Lung (tissue), 17 donors: ENCODE measurements at places on chromosomes 6 and 20. TPM values are rescaled to one million over a fixed set of nuclear protein-coding genes. Genes with fewer than 3 reads are reported as not detected.
A peak's percentile ranks its signal among the peaks of the same experiment; 100 is the strongest.

DNA sequence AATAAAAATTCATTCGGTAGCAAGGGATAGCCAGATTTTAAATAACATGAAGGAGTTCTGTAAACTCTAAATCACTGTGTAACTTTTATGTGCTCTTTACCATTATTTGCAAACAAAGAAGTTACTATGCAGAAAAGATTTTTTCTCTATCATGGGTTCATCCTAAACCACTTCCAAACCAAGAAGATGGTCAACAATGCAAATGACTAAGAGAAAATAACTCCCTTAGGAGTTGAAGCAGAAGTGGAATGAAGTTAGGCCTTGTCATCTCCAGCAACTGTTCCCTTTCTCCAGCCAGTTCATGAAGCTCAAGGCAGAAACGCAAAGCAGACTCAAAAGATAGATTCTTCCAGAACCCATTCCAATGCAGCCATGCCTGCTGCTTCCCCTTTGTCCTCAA lies 66.0 kb downstream of the MBOAT1 start:
- no peak for DNase-seq

- DNase-seq = no peak
These were observed 11.2 kb downstream of the TFAP2D start for GRCh38 chr6:50724381-50725124.

DNA sequence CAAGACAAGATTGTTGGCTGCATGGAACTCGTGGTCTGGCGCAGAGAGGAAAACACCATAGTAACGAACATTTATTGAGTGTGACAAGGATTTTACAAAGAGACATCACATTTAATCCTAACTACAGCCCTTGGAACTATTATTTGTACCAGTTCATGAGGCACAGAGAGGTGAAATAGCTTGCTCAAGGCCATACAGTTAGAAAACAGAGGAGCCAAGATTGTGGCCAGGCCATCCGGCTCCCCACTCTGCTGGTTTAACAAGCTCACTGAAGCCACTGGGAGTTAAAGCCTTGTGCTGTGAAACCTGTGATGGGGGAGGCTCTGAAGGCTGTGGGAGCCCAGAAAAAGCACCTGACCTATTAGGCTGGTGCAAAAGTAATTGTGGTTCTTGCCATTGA lies 74.9 kb upstream of the ZNFX1 start:
- DNase-seq = no peak

GRCh38 chr6:136822046-136822375 lies 381 bp upstream of the PEX7 start:
- DNase-seq = no peak

DNA sequence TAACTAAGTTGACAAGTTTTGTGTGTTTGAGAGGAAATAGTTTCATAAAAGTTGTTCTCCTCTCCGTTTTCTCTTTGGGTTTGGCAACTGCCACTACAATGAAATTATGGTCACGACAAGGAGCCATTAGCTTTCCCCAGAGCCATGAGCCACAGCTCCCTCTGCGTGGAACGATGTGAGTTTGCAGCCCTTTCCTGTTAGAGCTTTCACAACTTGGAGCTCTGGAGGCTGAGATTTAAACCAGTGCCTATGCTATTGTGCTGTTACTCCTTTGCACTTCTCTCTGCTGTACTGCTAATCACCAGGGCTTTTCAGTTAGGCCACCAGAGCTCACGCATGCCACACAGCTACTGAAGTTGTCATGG lies 29.3 kb upstream of the TXNDC5 start:
- no peak for DNase-seq

DNA sequence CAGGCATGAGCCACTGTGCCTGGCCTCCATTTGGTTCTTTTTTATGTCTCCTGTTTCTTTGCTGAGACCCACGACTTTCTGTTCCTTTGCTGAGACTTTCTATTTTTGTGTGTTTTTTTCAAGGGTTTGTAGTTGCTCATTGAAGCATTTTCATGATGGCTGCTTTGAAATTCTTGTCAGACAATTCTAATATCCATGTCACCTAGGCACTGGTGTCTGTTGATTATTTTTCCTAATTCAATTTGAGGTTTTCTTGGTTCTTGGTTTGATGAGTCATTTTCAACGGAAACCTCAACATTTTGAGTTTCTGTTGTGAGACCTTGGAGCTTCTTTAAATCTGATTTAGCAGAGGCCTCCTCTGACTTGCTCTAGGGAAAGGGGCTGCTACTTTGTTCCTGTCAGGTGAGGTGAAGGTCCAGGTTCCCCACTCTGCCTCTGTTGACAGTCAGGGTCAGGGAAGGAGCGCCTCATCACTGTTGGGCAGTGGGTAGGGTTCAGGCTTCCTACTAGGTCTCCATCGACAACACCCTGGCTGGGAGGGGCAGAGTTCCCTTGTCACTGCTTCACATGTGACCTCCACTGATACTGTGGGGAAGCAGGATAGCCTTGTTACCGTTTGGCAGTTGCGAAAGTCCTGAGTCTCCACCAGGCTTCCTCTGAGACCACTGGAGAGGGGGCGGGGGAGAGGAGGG lies 67.2 kb upstream of the RNF24 start:
- DNase-seq = peak; percentile 94

- no peak for DNase-seq
These were observed 5.8 kb downstream of the TFEB start for GRCh38 chr6:41729624-41730023.

GRCh38 chr6:144647406-144647964 lies 362.4 kb downstream of the UTRN start:
- DNase-seq = no peak

DNA sequence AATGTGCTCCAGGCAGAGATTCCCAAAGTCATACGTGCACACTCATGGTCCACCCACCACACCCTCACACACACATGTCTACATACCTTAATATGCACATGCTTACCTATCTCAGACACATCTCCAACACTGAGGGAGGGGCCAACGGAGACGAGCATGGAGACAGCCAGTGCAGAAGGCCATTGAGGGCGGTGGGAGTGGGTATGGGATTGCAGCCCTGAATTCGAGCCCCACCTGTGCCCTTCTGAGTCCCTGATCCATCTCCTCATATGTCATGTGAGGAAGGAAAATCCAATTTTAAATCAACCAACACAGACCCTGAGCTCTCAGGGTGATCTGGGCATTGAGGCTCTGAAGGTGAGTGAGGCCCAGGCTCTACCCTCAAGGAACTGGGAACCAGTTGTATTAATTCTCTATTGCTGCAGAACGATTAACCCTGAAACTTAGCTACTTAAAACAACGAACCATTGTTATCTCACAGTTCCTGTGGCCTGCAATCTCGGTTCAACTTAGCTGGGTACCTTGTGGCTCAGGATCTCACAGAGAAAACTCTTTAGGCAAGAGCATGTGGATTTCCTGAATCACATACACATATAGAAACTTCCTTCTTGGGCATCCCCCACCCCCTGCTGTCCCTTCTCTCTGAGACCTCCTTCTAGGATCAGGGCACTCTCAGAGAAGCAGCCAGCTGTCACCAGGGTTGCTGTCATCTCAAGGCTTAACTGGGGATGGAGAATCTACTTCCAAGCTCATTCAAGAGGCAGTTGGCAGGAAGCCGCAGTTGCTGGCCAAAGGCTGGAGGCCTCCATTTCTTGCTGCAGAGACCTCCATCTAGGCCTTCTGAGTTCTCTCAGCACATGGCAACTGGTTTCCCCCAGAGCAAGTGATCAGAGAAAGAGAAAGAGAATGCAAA lies 28.3 kb downstream of the GLP1R start:
- no peak for DNase-seq

- DNase-seq = no peak
These were observed 94.3 kb upstream of the NKX2-2 start for GRCh38 chr20:21607971-21608725.

DNA sequence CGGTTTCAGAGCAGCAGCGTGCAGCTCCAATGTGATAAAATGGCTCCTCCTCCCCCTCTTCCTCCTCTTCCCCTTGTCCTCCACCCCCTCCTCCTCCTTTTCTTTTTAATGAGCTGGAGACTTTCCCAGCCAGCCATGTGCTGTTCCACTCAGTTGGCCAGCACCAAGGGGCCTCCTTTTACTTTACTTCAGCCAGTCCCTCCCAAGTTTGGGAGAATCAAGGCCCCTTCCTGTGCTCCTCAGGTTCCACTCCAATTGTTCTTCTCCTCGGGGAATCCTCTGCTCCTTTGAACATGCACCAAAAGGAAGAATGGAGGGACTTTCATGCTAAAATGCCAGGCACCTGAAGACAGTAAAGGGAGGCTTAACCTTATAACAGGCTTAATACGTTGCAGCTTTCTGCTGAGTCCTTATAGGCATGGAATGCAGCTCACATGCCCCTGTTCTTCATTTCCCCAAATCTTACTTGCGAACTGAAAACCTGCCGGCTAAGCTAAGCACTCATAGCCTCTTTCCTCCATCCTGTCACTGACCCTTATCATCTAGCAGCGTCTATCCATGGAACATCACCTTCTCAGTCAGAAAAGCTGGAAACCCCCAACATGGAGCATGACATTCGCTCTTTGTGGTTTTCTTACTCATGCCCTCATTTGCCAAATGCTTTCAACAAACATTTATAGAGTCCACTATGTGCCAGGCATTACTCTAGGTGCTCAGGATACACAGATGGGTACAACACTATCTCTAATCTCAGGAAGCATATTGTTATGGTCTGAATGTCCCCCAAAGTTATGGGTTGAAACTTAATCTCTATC lies 170.6 kb downstream of the PHACTR1 start:
- DNase-seq = no peak

- peak; percentile 49 for DNase-seq
These were observed 48.1 kb downstream of the NOL4L start for GRCh38 chr20:32536851-32537656.

DNA sequence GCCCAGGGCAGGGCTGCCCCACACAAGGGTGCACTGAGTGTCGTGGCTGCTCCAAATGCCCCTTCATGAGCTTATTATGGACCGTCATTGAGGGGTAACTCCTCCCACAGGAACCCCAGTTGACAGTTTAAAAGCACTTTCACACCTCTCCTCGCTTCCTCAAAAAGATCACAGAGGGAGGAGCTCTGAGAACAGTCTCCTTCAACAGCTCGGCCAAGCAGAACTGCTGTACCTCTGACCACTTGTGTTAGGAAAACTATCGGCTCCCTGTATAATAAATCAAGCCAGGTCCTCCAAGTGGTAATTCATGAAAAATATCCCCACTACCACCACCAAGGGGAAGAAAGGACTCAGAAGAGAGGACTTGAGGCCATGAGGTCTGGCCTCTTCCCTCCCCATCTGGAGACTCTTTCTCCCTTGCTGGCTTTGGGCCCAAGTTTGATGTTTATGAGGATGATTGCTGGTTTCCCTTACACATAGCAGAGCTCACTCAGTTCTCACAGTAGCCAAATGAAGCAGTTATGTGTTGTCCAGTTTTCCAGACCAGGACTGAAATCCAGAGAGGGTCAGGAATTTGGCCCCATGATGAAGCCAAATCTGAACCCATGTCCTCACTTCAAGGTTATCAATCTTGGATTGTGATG lies 8.7 kb downstream of the SNX21 start:
- peak; percentile 48 for DNase-seq

DNA sequence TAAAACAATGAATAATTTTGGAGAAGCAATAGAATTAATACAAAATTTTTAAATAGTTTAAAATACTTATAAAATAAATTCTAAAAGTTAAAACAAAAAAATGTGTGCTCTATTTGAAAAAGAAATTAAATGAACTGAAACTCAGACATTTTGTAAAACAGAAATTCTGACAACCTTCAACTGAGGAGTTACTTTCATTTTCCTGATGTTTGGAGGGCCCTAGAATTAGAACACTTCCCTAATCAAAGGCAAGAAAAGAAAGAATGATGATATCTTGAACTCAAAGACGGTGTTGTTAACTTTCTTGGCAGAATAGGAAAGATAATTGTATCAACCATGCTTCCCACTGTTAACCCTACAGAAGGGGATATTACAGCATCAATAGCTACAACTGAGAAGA lies 27.9 kb downstream of the SNX14 start:
- no peak for DNase-seq

- no peak for DNase-seq
These were observed 21.2 kb downstream of the RSPH3 start for GRCh38 chr6:158978757-158979156.

DNA sequence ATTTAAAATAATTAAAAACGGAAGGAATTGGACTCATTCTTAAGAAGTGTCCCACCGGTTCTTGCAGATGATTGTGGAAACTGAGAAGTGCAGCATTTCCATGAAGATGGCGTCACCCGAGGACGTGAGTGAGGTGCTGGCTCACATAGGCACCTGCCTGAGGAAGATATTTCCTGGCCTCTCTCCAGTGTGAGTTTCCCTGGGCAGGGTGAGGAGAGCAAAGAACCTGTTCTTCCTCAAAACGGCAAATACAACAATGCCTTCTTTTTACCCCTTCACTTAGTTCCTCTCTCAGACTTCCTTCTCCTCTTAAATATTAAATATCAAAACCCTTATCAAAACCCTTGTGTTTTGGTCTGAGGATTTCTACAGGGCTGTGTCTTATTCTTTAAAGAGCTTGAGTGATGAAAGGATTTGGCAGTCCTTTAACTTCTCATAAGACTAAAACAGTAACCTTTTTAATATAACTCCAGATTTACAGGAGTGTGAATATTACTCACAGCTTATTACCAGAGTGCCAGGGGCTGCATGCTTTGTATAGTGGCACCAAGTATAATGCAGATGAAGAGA lies 156.3 kb downstream of the CARMIL1 start:
- DNase-seq = no peak

GRCh38 chr6:96051555-96051954 lies 35.8 kb downstream of the FUT9 start:
- no peak for DNase-seq

- DNase-seq = no peak
These were observed 23.2 kb downstream of the L3MBTL3 start for GRCh38 chr6:130041594-130041993.

GRCh38 chr6:142280265-142280664 lies 21.5 kb upstream of the ADGRG6 start:
- DNase-seq = no peak

GRCh38 chr6:44257025-44257752 lies at the start of gene SLC35B2:
Gene SLC35B2 (minus strand): TSS chr6:44257528. CDS start chr6:44257410, 118 bp downstream.
- peak; percentile 92 for DNase-seq

- no peak for DNase-seq
These were observed 168.5 kb downstream of the CDC5L start for GRCh38 chr6:44556046-44556445.

- DNase-seq = no peak
These were observed 238.6 kb downstream of the GRM1 start for GRCh38 chr6:146267447-146267846.

GRCh38 chr6:99297006-99297405 lies 52.5 kb downstream of the FAXC start:
- DNase-seq = no peak

The HSPA1L gene
- 1.9 TPM for total RNA-seq

The TCF15 gene
- not detected for total RNA-seq

The RAMACL gene
- 17.6 TPM for total RNA-seq

The PFDN4 gene
- 51.8 TPM for total RNA-seq

The SPATS1 gene
- 4.4 TPM for total RNA-seq

The BNIP5 gene
- 0.06 TPM for total RNA-seq

The FAM83D gene
- total RNA-seq = 2.2 TPM

The CCR6 gene
- 0.34 TPM for total RNA-seq

The CDH4 gene
- 2.1 TPM for total RNA-seq

The LRRN4 gene
- total RNA-seq = 62.3 TPM

The B3GAT2 gene
- 0.65 TPM for total RNA-seq

The SPTLC3 gene
- 23.2 TPM for total RNA-seq

The CST5 gene
- total RNA-seq = not detected
